ENCODE measurements at places on chromosomes 11 and 22.

- DNase-seq, result no peak
These were observed 4.2 kb downstream of the IL17REL start for GRCh38 chr22:50008151-50009040.

DNA sequence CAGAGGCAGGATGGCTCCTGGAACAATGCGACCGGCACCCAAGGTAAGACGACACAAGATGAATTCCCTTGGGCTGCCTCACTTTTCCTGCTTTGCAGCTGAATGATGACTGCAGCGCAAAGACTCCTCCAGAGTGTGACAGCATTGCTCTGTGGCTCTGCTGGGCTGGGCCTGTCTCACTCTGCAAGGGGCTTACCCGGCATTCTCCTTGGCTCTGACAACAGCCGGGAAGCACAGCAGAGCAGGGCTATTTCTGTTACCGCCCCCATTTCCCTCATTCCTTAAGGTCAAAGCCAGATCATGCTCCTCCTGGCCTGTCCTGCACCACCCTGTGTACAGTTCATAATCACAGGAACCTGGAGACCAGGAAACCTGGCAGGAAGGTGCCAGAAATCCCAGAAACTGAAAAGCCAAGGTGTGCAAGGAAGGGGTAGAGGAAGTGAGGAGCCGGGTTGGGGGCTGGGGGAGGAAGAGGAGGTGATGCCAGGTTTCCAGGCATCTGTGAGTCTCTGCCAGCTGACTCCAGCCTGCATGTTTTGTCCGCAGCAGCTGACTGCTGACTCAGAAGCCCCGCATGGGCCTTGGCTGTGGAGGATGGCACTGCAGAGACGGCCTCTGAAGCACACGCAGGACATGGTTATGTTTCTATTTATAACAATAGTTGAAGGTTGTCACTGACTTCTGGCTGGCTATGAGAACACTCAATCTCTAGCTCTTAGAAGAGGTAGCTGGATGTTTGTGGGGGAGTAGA lies 113.6 kb downstream of the MICAL3 start:
- no peak for DNase-seq

- no peak for DNase-seq
These were observed 29.4 kb downstream of the CCDC90B start for GRCh38 chr11:83256602-83257340.

- DNase-seq, result no peak
These were observed 247.3 kb downstream of the NXPE2 start for GRCh38 chr11:114925591-114925990.

- DNase-seq, result no peak
These were observed 15.6 kb downstream of the CABIN1 start for GRCh38 chr22:24026733-24027132.

DNA sequence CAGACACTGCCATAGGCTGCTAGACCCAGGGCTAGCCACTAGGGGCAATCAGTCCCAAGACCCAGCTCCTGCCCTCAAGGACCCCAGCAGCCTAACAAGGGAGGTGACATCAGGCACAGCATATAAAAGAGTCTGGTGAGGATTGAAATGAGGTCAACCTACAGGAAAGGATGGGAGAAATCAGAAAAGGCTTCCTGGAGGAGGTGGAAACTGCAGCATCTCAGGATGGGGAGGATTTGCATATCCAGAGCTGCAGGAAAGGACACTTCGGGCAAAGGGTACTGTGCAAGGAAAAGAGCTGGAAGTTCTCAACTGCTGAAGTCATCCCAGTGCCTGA lies 2.9 kb upstream of the ARFGAP2 start:
- DNase-seq, result no peak

- no peak for DNase-seq
These were observed 10.0 kb upstream of the OR5M1 start for GRCh38 chr11:56624661-56625110.

DNA sequence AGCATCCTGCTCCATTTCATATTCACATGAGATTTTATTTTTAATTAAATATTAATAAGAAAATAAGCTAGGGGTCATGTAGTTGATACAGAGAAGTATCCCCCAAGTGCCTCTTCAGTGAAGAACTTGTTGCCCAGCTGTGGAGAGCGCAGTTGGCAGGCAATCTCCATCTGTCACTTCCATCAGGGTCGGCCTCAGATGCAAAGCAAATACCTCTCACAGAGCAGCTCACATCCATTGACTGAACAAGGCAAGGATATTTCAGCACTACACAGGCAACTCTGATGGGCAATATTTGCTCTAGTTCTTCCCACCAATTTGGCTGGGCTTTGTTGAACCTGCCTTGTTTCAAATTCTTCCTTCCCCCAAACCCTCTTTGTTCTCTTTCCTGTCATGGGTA lies 129.4 kb downstream of the NOX4 start:
- DNase-seq, result no peak

GRCh38 chr11:58028687-58029411 lies 1.9 kb upstream of the OR6Q1 start:
- DNase-seq, result no peak

DNA sequence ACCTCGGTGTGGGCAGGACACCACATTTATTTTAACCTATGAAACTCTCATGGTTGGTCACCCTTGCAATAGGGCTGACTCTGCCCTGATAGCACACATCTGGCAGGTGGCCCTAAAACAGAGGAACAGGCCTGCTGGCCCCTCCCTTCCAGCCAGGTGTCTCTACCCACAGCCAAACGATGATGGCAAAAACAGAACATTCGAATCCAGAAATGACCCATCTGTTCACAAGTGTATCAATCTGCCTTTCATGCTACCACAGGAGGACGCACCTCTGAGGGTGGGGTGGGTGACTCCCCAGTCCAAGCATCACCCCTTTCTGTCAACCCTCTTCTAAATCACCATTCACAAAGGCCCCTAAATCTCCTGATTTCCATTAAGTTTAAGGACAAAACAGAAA lies 118.1 kb downstream of the ETS1 start:
- no peak for DNase-seq

DNA sequence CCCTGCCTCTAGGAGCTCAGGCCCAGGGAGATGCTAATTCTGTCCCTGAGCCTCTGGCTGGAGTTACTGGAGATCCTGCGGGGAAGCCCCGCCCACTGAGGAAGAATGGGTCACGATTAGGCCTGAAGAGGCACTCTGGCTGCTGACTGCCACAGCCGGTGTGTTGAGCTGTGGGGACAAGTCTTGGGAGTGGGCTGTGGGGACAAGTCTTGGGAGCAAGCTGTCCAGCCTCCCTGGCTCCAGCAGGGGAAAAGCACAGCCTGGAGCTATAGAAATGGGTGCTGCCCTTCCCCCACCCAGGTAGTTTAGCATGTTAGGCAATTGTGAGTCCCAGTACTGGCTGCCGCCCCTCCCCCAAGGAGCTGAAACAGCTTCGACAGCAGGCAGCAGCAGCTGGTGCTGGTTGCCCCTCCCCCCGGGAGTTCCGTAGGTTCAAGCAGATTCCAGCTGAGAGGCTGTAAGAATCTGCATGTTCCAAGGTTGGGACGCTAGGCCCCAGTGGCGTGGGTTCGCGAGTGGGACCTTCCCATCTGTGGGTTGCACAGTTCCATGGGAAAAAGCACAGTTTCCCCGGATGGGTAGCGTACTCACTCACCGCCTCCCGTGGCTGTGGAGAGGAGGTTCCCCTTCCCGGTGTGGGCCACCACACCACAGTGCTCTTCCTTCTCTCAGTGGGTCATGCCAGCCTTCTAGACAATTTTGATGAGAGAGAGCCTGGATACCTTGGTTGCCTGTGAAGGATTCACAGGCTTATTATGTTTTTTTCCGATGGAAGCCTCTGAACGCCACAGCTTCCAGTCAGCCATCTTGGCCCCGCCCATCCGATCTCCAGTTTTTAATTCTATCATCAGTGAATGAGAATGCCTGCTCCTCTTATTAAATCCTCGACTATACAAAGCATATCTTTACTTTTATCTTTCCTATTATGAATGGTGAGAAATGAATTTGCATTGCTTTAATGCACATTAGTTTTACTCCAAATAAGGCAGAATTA lies 61.5 kb downstream of the MSANTD4 start:
- DNase-seq, result no peak

DNA sequence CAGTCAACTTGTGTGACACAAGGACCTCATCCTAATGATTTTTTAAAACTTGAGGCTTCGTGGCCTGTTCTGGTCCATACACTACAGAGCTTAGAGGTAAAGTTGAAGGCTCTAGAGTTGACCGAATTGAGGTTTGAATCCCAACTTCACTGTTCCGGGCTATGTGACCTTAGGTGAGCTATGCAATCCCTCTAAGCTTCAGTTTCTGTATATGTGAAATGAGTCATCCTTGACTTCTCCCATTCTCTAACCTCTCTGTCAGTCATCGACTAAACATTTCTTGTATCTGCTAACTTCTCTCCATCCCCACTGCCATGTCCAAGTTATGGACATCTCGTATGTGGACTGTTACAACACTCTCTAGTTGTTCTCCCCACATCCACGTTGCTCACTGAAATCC lies 178.2 kb upstream of the TMEM45B start:
- no peak for DNase-seq

DNA sequence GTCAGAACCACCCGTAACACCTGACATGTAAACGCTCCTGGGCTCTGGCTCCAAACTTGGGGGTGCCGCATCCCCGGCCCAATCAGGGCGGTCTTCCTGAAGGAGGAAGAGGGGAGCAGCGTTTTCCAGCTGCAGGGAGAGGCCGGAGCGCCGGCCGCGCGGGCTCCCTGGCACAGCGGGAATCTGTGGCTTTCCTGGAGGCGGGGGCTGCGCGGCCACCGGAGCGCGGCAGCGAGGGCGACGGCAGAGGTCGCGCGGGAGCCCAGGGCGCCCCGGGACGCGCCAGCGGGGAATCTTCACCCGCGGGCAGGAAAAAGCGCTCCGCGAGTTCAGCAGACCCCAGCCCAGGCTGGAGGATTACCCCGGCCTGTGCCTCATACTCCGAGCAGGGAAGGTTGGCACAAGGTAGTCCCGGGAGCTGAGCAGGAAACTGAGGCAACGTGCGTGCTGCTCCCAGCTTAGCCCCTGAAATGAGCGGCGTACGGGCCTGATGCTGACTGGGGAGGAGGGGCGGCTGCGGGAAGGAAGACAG lies 600 bp upstream of the ESAM start:
- no peak for DNase-seq

- no peak for DNase-seq
These were observed 113.3 kb downstream of the TRIM29 start for GRCh38 chr11:120024586-120024985.
